ENCODE measurements at places on chromosomes 3 and 15.

DNA sequence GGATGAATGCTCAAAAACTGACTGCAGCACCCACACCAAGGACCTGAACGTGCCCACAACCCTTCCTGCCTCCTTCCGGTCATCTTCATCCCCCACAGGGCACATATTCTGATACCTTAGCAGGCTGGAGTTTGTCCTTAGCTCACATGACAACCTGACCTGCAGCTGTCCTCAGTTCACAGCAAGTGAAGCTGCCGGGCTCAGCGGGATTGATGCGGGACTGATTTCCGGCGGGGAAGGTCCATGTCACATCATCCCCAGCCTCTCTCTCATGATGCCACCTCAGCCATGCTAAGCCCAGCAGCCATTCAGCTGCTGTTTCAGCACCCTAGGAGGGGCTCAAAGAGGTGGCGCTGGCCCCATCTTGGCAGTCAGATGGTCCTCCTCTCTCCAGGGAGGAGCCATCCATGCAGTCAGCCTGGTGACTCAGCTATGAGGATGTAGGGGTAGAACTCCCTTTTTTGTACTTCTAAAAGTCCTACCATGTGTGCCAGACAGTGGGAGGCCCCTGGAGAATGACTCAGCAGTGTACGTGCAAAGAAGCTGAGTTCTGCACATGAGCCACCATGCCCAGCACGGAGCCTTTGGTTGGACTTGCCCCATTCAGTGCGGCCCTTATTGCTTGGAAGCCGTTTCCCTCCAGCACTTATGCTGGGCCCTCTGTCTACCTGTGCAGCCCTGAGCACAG lies 9.5 kb downstream of the CA12 start:
- no peak for DNase-seq

- DNase-seq: no peak
Observed at GRCh38 chr3:184864000-184864399, 52.0 kb downstream of the VPS8 start.

GRCh38 chr3:2706836-2707210 lies 403.4 kb downstream of the IL5RA start:
- DNase-seq: no peak

DNA sequence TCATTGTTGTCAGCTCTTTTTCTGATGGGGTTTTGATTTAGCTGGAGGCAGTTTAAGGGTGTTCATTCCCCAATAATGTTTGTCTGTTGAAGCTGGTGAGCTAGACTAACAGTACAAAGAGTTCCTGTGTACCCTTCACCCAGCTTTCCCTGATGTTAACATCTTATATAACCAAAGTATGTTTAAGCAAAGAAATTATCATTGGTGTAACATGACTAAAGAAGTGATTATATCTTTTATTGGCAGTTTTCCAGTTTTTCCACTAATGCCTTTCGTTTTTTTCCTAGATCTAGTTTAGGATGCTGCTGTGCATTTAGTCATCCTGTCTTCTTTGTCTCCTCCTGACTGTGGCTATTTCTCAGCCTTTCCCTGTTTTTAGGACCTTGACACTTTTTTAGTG lies 165.6 kb downstream of the LPP start:
- no peak for DNase-seq

GRCh38 chr3:56942523-56942922 lies 117.9 kb upstream of the SPATA12 start:
- DNase-seq: no peak

- no peak for DNase-seq
Observed at GRCh38 chr3:125212509-125213363, at the start of gene SLC12A8. Gene SLC12A8 (minus strand): TSS chr3:125212748. CDS start chr3:125211349, 1,399 bp downstream.

DNA sequence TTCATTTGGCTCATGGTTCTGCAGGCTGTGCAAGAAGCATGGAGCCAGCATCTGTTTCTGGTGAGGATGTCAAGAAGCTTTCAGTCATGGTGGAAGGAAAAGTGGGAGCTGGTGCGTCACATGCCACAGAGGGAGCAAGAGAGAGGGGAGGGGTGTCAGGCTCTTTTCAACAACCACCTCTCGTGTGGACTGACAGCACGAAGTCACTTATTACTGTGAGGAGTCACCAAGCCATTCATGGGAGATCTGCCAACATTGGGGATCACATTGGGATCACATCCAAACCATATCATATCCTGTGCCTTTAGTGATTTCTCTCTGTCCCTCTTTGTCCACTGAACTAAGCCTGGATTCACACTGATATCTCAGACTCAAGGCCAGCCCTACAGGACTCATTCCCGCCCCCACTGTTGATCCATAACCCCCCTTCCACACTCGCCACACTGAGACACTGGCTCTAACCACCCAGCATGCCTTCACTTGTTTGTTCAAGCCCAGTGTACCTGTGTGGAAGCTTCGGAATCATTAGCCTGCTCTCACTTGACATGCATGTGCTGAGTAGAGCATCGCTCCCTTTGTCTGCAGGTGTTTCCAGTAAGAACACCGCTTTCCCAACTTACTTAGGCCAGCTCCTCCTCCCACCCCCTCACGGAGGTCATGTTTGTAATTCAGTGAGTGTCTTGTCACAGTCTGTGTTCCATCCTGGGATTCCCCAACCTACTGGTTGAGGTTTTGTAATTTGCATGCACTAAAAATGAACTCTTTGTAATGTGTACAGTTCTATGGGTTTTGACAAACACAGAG lies 132.2 kb downstream of the KLF13 start:
- DNase-seq: no peak

- DNase-seq: no peak
Observed at GRCh38 chr3:157027861-157028745, 131.8 kb downstream of the CCNL1 start.

DNA sequence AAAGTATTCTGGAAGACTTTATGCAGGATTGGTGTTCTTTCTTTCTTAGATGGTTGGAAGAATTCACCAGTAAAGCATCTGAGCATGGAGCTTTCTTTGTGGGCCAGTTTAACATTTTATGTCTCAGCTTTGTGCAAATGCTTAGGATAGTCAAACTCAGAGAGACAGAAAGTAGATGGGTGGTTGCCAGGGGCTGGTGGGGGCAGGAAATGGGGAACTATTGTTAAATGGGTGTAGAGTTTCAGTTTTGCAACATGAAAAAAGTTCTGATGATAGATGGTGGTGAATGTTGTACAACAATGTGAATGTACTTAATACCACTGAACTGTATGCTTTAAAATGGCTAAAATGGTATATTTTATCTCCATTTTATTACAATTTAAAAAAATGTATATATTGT lies 24.8 kb downstream of the SPCS1 start:
- no peak for DNase-seq

DNA sequence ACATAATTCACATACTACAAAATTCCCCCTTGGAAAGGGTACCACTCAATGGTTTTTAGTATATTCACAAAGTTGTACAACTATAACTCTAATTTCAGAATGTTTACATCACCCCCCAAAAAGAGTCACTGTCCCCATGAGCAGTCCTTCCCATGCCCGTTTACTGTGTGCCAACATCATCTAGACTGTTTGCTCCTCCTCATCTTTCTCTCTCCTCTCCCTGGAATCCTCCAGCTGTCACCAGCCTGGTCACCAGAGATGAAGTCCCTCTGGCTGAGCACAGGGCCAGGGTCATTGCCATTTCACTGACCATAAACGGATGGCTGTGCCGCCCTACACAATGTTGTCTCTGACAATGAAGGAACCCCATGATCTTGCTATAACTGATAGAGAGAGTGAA lies 45.2 kb downstream of the C2CD4B start:
- no peak for DNase-seq

- no peak for DNase-seq
Observed at GRCh38 chr3:13281507-13282357, 138.4 kb downstream of the NUP210 start.

- no peak for DNase-seq
Observed at GRCh38 chr15:23574742-23575141, 9.3 kb downstream of the MKRN3 start.

GRCh38 chr3:11530153-11530721 lies 113.5 kb downstream of the VGLL4 start:
- no peak for DNase-seq

DNA sequence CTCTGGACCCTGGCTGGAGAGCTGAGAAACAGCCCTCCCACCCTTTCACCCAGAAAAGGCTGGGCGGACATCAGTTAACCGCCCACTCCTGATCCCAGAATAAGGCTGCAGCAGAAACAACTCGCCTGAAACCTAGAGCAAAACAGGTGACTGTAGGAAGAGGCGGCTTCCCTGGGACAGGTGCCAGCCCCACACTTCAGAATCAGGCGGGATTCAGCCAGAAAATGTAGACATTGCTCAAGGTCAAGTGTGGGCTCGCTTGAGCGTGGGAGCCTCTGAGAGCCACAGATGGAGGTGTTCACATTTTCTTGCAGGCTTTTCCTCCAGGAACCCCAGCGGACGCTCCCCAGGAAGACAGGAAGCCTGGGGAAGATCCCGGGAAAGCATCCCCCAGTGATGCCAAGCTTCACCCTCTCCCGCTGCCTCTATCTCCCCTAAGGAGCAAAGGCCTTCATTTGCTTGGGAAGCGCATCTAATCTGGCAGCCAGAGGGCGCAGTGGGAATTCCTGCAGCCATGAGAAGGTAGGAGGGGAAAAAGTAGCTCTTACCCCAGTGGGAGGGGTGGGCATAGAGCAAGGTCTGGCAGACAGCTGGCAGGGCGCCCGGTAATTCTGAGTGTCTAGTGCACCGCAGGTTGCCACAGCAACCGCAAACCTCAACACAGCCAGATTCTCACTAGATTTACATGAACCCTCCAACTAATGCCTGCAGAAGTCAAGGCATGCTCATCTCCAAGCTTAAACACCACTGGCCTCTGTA lies 77.7 kb downstream of the OCA2 start:
- no peak for DNase-seq

- peak; percentile 79 for DNase-seq
Observed at GRCh38 chr3:129233538-129233937, 15.9 kb upstream of the COPG1 start.

- DNase-seq: no peak
Observed at GRCh38 chr3:71329817-71330216, 253.7 kb downstream of the FOXP1 start.

DNA sequence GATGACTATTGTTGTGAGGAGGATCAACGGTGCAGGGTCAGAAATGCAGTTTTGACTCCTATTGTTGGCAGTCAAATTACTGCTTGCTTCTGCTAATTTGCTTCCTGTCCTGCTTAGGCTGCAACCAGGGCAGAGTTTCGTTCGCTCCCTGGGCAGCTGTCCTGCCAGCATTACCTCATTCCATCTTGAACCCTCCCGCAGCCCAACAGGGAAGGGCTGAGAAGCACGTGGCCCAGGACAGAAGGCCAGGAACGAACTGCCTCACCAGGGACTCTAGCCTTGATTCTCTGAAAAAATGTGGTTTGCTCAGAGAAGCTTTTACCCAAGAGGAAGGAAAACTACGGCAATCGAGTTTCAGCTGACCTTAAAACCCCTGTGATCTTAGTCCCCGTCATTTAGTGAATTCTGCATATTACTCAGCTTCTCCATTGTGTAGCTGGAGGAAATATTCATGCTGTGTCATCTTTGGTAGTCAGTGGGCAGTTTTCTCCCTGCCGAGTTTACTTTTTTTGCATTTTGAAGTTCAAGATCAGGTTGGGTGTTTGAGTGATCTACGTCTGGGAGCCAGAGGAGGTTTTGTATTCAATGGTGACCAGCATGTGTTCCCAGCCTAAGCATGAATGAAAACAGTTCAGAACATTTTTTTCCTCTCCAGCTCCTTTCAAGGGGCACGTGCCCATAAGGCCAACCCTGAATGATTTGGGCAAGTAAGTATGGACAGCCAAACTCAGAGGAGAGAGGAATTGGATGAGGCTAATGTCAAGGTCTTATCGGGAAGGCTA lies 23.0 kb downstream of the TLNRD1 start:
- DNase-seq: peak; percentile 35

GRCh38 chr3:177041021-177041729 lies 156.1 kb downstream of the TBL1XR1 start:
- no peak for DNase-seq

GRCh38 chr15:22911306-22911705 lies 68.9 kb downstream of the CYFIP1 start:
- no peak for DNase-seq

GRCh38 chr15:39282663-39283208 lies 298.1 kb upstream of the THBS1 start:
- no peak for DNase-seq

DNA sequence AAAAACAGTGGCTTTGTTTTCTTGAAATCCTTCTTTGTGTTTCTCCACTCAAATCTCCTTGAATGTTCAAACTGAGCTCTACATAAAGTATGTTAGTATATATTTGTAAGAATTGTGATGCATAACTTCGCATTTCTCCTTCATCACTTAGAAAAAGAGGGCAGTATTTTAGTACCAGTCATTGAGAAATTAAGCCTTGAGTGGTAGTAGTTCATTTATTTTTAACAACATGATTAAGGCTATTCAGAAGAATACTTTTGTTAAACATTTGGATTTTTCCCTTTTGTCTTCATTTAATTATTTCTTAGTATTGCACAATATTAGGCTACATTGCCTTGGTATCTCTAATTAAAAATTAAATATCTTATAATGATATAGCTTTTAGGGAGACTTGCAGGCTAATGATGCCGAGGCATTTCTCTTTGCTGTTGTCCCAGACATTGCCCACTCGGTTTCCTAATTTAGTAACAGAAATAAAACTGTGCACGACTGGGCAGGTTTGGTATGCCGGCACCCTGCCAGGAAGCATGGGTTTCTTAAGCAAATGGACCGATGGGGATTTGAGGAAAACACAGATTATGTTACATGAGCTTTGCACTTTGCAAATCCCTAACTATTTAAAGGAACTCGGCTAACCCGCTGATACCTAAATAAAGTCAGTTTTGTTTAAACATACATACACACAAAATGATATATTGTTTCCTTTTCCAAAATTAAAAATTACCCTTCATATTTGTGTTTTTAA lies 54.7 kb downstream of the LRRC28 start:
- DNase-seq: no peak

DNA sequence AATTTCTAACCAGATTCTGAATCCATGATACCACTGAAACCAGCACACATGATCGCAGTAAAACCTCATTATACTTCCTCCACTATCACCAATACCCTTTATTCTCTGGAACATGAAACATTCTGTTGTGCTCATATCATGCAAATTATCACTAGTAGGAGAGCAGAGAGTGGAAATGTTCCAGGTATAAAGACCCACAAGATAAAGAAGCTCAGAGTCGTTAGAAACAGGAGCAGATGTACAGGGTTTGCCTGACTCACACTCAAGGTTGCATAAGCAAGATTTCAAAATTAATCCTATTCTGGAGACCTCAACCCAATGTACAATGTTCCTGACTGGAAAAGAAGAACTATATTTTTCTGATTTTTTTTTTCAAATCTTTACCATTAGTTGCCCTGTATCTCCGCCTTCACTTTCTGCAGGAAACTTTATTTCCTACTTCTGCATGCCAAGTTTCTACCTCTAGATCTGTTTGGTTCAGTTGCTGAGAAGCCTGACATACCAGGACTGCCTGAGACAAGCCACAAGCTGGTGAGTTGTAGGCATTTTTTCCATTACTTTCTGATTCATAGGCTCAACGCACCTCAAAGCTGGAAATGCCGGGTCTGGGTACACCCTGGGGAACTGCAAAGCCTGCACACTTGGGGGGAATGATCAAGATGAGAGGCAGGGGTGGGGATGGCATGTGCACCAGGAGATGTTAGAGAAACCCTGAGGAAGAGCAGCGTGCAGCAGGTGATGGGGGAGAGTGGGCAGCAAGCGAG lies at the start of gene CCR2:
Gene CCR2, plus strand, starts transcription at position 465 of the 764 bp plus-strand sequence. CDS start 3,417 bp downstream, outside the sequence.
- no peak for DNase-seq

GRCh38 chr3:42247576-42248027 lies 18.4 kb downstream of the CCK start:
- peak; percentile 37 for DNase-seq

Measured in GM19239 (cell line).